Psoas muscle (tissue), 8 donors: ENCODE measurements at places on chromosomes 12 and 14. TPM values are rescaled to one million over a fixed set of nuclear protein-coding genes. Genes with fewer than 3 reads are reported as not detected.
A peak's percentile ranks its signal among the peaks of the same experiment; 100 is the strongest.

The SIRT4 gene
- total RNA-seq: 7.7 TPM

The ALDH1L2 gene
- 1.0 TPM for total RNA-seq

The ZNF268 gene
- 3.5 TPM for total RNA-seq

The CBLN3 gene
- 0.66 TPM for total RNA-seq

DNA sequence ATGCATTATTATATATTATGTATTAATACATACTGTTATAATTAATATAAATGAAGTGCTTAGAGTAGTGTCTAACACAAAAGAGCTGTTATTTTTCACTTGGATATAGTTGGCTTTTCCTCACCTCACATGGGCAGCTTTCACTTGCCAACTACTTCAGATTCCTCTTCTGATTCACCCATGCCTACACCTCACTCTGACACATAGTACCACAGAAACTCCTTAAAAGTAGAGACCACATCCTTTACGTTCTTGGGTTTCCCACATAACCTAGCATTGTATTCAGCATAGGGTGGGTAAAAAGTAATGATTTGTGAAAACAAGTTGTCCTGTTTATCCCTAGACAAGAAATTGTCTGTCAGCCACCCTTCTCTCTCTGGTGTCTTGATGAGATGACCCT lies 61.0 kb downstream of the DIO2 start:
- no peak for DNase-seq

GRCh38 chr12:39240587-39240986 lies 202.3 kb downstream of the KIF21A start:
- no peak for DNase-seq

DNA sequence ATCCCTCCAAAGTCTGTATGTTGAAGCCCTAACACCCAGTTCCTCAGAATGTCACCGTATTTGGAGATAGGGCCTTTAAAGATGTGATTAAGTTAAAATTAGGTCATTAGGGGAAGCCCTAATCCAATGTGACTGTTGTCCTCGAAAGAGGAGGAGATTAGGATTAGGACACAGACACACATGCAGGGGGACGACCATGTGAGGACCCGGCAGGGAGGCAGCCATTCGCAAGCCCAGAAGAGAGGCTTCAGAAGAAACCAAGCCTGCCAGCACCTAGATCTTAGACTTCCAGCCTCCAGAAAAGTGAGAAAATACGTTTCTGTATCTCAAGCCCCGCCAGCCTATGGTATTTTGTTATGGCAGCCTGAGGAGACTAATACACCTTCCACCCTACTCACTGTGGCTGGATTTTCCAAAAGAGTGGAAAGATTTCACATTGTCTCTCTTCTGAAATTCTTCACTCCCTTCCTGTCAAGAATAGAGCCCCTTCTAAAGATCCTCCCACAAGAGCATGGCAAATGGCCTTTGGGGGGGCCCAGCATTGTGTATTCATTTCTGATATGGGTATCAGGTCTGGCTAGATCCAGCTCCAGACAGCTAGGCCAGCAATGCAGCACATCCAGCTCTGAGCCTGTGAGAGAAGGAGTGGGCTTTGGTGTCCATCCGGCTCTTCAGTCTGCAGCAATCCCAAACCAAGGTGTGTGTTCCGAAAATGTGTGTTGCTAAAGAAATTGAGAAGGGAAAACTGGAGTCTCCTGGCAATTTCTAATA lies 15.4 kb upstream of the UBC start:
- no peak for DNase-seq

- DNase-seq: no peak
These were observed 5.6 kb downstream of the CHFR start for GRCh38 chr12:132881818-132882217.

DNA sequence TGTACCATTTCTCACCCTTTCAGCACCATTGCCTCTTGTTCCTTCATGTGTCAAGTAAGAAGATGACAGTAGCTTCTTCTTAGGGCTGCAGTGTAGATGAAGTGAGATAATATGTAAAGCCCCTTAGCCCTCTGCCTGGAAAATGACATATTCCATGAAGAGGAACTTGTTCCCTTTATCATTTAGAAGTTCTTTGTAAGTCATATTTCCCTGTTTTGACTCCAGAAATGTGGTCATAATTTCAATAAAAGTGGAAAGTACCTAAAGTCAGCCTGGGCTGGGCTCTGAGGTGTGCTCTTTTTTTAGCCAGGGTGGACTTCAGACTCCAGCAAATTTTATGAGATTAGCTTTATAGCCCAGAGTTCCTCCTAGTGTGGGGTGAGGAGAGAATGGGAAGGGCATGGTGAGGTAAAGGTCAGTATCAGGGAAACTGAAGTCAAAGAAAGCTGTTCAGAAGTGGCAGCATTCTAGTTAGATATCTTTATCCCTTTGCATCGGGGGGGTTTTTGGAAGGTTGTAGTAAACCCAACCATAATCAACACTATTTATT lies 92.5 kb downstream of the TMCC3 start:
- DNase-seq: no peak

- DNase-seq: peak; percentile 76
These were observed 716 bp downstream of the RIOX1 start for GRCh38 chr14:73491256-73492042.

GRCh38 chr14:22598896-22599244 lies 770 bp downstream of the ABHD4 start:
- DNase-seq: no peak

DNA sequence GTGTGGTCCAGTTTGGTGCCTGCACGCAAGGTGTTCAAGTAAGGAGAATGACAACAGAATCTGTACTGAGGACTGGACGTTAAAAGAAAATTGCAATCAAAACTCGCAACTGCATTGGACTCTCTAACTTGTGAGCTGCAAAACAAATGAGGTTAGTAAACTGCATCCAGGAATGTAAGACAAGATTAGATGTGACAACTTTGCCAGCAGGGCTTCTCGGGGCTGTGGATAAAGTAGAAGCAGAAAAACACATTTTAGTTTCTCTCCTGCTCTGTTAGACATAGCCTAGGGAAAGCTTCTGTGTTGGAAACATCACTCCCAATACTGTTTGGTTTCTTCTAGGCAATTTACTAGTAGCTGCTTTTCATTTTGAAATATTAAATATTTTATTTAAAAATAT lies 338.2 kb upstream of the NAV3 start:
- DNase-seq: no peak

- peak; percentile 84 for DNase-seq
These were observed 1.0 kb upstream of the ERC1 start for GRCh38 chr12:989751-990660.

DNA sequence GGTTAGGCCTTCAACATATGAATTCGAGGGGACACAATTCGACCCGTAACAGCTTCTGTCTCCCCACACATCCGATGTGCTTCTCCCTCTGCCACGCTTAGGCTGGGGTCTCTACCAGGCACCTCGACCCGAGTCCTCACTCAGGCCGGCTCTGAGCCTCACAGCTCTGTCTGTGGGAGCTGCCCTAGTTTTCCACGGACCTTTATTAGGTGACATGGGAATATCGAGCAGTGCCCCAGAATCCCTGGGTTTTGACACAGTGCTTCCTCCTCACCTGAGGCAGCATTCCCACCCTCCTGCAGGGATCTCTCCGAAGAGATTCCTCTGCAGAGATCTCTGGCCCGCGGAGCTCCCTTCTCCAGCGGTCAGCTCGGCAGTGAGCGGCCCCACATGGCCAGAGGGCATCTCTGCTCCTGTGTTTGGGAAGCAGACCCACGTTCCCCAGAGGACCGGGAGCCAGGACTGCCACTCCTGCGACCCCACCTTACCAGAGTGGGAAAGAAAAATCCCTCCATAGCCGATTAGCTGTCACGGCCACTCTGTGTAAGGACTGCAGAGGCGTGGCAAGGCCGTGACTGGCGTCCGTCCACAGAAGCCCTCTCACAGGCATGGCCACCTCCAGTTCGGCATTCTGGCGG lies 21.2 kb downstream of the ZBTB42 start:
- no peak for DNase-seq

DNA sequence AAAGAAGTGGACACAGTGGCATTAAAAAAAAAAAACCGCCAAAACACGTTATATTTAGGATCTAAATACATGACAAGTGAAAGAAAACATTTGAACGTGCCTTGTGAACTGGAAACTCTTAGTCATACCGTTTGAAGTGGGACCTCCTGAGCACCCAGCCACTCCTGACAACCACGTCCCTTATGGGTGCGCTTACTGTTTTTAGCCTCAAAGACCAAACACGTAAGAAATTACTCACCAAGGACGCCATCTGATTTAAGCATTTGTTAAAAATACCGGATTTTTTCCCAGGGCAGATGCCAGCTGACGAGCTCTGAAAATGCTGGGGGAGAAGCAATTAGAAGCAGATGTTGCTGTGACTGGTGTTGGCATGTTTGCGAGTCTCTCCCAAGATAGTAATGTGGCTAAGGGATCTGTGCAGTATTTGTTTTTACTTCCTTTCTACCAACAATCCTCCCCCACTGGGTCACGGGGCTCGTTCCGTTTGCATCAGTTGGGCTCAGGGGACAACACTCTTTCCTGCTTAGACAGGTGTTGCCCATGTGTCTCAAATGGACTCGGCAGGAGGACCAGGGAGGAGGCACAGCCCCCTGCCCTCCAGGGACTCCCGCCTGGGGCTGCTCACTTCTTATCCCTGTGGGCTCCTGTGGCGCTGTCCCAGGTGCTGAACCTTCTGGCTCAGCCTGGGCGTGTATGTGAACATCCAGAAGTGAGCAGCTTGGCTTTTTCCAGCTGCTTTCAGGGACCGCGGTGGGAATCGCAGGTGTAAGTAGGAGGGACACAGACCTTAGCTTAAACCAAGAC lies 101.0 kb downstream of the BEGAIN start:
- DNase-seq: peak; percentile 71

DNA sequence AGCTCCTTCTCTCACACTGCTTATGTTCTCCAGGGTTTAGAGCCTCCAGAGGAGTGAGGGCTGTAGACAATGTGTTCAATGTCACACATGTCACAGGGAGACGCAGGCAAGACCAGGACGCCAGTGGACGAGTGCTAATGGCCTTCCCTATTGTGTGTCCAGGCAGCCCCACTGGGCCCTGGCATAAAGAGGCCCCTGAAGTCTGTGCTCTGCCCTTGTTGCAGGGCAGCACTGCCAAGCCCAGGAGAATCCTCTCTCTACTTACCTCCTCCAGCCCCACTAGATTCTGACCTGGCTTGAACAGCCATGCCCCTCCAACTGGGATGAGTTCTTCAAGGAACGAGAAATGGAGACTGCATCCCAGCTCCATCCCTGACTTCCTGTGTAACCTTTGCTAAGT lies 24.8 kb upstream of the TMEM106C start:
- no peak for DNase-seq

DNA sequence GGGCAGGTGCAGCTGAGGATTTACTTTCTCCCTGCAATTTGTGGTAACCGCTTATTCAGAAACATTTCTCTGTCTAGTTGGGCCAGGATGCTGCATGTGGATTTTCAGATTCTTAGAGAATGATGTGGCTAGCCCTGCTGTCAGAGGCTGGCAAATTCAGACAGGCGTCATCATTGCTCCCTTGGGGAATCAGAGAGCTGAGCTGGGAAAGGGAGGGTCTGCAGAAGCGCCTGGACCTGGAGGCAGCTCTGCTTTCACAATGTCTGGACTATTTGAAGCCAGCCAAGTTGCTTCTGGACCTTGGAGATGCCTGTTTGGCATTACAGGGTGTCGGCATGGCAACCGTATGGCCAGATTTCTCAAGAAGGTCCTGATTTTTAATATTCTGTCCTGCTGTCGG lies 3.4 kb downstream of the GALNT16 start:
- peak; percentile 87 for DNase-seq
